Fibroblast of skin of right quadriceps (primary cell): ENCODE measurements at places on chromosomes 5 and 9.

DNA sequence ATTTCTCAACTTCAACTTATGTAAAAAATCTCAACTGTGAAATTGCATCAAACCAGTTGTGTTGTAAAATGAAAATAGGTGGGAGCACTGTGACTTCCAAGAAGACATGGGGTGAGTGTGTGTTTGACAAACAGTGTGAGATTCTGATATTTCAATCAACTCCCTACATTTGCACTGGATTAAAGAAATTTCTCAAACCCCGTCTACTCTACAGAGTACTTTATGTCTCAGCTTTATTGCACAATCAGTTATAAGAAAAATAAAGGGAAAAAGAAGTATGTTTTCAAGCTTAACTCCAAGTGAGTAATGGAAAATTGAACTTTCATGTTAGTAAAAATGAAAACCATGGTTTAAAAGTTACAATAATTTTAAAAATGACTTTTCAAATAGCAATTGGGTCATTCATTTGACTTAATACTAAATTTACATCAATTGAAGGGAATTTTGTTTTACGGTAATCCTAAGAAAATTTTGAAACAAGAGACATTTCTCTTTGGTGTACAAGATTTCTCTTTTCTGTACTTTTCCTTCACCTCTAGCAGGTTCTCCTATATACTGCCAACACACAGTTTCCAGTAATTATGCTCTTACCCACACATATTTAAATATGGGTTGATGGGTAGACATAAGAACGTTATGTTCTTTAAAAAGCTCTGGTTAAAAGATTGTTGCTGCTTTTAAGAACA is 80.3 kb downstream of the CDO1 start:
- no peak for DNase-seq

- no peak for DNase-seq
Observed at GRCh38 chr9:74132986-74133385, 364.1 kb upstream of the RORB start.

DNA sequence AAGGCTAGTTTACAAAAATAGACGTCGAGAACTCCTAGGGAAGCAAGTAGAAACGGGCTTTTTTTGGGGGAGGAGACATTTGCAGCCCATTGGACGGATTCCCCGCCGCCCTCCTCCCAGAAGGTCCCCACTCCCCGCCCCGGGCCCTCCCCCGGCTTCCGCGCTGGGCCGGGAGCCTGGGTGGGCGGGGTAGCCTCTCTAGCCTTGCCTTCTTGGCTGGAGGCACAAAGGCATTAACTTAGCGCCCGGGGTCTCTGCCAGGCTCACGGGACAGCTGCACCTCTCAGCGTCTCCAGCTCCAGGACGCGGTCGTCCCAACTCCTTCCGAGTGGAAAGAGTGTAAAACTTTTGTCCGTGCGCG is at the start of gene DMRTA1:
DMRTA1 (plus strand) TSS at position 236 of the 361 bp plus-strand sequence. CDS start 242 bp downstream, outside the sequence.
- DNase-seq = peak; percentile 45

- DNase-seq = no peak
Observed at GRCh38 chr9:118558891-118559290, 810.3 kb downstream of the BRINP1 start.

- no peak for DNase-seq
Observed at GRCh38 chr9:98291820-98292219, 36.4 kb upstream of the TBC1D2 start.

DNA sequence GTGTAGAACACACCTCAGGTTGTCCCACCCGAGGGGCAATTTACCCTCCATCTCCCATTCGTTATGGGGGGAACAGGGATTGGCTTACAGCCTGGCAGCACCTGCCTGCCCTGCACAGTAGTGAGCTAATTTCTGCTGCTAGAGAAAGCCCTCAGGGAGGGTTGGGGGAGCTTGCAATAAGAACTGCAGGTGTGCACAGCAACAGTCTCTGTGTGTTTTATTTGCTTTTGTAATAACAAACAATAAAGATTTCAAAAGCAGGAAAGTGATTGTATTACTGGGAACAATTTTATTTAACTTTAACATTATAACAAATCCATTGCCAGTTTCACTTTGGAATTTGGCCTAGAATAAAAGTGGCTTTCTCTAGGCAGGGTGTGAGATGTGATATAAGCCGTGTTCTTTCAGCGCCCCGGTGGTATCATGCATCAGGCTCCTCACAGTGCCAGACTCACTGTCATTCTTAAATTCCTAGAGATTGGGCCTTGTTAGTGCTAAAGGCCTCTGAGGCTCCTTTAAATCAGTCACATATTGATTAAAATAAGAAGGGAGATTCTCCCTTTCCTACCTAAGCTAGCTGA is 81.1 kb downstream of the RMI1 start:
- DNase-seq = no peak

DNA sequence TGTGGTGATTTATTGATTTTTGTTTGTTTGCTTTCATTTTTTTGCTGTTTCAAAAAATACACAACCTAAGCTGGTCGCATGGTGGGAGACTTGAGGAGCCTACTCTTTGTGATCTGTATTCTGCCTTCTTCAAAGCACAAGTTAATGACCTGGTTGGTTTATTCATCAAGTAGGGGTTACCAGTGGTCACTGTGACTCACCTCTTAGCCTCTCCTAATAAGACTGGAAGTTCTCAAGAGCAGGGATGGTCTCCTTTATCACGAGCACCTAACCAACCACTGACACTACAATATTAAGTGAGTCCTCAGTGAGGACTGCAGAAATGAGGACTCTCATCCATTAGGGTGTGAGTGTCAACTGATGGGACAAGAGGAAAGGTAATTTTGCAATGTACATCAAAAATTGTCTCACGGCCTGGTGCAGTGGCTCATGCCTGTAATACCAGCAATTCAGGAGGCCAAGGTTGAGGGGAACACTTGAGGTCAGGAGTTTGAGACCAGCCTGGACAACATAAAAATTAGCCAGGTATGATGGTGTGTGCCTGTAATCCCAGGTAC is 13.6 kb upstream of the MTMR12 start:
- no peak for DNase-seq

DNA sequence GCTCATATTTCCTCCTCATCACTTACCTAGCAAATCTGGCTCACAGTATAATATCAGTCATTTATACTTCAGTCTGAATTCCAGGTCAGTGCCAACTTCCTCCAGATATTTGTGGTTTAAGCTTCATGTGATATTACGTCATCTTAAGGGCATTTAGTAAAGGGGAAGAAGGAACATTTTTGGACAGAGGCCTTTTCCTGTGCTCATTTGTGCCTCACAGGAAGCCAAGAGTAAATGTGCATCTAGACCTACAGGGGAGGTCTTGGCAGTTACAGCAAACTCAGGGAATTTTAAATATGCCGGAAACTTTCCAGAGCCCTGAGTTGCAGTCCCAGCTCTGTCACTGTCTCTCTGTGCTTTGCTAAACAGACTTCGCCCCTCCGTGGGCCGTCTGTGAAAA is 12.3 kb upstream of the KCNIP1 start:
- peak; percentile 95 for DNase-seq

GRCh38 chr9:4225291-4226028 is 74.4 kb downstream of the GLIS3 start:
- DNase-seq = peak; percentile 97

GRCh38 chr5:173670791-173671120 is 54.3 kb upstream of the BOD1 start:
- no peak for DNase-seq

- DNase-seq = peak; percentile 98
Observed at GRCh38 chr9:134502809-134503211, 138.8 kb upstream of the COL5A1 start.

GRCh38 chr5:140497897-140498296 is 49.6 kb upstream of the EIF4EBP3 start:
- no peak for DNase-seq

DNA sequence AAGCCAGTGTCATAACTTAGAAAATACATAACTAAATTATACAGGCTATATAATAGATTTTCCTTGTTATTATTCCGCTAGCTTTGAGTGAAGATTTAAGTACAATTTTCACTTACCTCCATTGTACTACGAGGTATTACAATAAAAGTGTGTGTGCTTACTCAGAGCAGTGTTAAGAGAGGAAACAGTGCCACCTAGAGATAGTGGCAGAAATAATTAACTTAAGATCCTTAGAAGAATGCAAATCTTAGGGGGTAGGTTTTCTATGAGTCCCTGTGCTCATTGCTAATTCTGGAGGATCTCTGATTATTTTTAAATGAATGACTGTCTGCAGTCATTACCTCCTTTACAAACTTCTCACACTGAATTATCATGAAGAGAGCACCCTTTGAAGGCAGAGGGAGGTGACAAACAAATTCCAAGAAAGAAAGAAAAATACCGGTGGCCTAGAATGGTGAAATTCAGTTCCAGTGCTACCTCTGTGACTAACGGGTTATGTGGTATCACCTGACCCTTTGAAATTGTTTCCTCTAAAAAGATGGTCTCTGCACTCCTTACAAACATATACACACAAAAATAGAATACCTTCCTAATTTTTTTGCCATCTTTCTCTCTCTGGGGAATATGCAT is 379.8 kb downstream of the TRIM36 start:
- DNase-seq = peak; percentile 27

GRCh38 chr9:126682928-126683697 is 69.4 kb downstream of the LMX1B start:
- DNase-seq = no peak

DNA sequence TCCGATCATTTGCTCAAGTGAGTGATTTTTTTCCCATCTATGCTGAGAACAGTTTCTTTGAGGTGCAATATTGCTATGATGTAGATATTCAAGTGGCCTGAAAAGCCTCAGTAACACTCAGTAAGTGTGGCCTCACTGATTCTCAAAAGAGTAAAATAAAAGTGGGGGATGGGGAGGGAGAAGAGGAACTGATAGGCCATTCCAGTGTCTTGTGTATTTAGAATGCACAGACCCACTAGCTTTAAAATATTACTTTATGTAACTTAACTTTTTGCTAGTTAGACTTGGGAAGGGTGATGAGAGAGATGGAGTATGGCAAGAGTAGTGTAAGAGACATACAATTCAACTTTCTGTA is 79.5 kb upstream of the ZNF608 start:
- no peak for DNase-seq

DNA sequence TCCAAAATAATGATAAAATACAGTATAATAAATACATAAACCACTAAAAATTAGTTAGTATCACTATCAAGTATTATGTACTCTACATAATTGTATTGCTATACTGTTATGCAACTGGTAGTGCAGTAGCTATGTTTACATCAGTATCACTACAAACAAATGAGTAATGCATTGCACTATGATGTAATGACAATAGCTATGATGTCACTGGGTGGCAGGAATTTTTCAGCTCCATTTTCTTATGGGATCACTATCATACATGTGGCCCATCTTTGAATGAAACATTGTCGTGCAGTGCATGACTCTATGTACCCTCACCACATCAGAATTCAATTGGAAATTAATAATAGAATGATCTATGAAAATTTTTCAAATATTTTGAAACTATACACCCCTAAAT is 201.3 kb downstream of the MPDZ start:
- no peak for DNase-seq

DNA sequence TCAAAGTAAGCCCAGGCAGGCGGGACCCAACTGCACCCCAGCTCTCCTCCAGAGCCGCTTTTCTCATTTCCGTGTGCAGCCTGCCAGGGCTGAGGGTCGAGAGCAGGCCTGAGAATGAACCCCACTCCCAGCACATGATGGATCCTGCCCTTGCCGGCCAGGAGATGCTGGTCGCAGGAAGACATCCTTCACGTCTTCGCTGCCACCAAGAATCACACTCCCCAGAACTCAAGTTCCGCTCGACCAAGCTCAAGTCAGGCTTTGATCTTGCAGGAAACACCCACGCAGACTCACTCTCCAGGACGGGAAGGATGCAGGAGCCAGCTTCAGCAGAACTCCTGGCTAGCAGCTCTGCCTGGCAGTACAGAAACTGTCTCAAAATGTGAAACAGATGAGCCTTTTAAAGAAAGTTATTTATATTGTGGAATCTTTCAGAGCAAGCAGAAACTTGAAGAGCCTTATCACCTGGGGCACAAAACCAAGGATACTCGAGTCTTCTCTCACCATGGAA is 102.4 kb downstream of the ROR2 start:
- DNase-seq = peak; percentile 65

- DNase-seq = no peak
Observed at GRCh38 chr5:124956471-124957029, 210.1 kb upstream of the ZNF608 start.

GRCh38 chr5:8340739-8341344 is 471.9 kb downstream of the MTRR start:
- peak; percentile 20 for DNase-seq

- no peak for DNase-seq
Observed at GRCh38 chr5:16659536-16659935, 42.7 kb upstream of the RETREG1 start.

DNA sequence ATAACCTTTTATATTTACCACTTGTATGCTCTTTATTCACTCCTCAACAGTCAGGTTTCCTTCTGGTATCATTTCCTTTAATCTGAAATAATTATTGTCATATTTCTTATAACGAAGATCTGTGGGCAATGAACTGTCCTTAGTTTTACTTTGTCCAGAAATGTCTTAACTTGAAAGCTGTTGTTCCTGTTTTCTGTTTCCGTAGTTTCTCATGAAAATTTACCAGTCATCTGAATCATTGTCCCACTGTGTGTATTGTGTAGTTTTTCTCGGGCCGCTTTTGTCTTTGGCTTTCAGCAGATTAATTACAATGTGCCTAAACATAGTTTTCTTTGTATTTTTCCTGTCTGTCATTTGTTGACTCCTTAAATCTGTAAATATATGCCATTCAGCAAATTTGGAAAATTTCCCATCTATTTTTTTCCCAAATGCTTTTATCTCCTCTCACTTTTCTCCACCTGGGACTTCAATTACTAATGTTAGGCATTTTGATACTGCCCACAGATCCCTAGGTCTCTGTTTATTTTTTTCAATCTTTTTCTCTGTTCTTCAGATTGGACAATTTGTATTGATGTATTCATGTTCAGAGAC is 74.9 kb downstream of the PDE8B start:
- no peak for DNase-seq

DNA sequence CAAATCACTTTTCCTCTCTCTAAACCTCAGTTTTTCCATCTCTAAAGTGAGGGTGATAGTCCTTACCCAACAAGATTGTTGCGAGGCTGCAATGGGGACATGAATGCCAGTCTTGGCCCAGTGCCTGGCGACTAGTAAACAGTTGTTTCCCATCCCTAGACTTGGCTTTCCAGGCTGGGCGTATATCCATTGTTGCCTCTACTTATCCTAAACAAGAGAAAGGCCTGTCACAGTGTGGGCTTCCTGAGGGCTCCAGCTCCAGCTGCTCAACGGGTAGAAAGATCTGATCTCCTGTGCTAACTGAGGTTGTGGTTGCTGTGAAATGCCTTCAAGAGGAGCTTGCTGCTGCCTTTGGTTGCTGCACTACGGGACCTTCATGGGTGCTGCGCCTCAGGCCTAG is 142.0 kb downstream of the NSG2 start:
- no peak for DNase-seq

DNA sequence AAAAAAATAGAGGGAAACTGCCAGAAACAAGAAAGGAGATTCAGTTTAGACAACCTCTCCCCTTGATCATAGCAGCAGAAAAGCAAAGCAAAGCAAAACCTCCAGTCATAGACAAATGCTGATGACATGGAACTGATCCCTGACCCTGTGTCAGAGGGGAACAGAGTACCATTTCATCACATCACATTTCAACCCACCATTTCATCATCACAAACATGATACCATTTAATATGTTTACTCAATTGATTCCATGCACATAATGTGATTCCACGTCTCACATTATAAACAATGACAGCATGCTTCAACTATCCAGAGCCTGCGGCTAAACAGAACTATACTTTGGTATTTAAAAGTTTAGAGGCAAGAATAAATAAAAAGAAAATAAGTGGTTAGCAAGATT is 28.7 kb upstream of the ACOT12 start:
- peak; percentile 74 for DNase-seq

GRCh38 chr5:144680711-144681110 is 510.0 kb downstream of the KCTD16 start:
- no peak for DNase-seq

- DNase-seq = no peak
Observed at GRCh38 chr5:181039471-181039870, 595 bp upstream of the BTNL9 start.
